A549 treated with dexamethasone at 1 μM for 4 hours (cell line): ENCODE measurements at places on chromosomes 11 and 22. TPM values are rescaled to one million over a fixed set of nuclear protein-coding genes. Genes with fewer than 3 reads are reported as not detected.

Gene PGA5
- not detected in 5 replicates for total RNA-seq

Gene SUSD2
- total RNA-seq, result 54.7 to 85.3 TPM (median 83.8 TPM) in 5 replicates

Gene OR6A2
- not detected in 5 replicates for total RNA-seq

Gene LRRC74B
- total RNA-seq, result 0.08 TPM in 1 of 5 replicates, not detected in the others

Gene ANKK1
- 0.04 to 0.07 TPM in 2 of 5 replicates, not detected in the others for total RNA-seq

Gene CABP4
- not detected in 5 replicates for total RNA-seq

Gene GDPD4
- not detected in 5 replicates for total RNA-seq

Gene H19
- 10.4 to 29.9 TPM (median 23.5 TPM) in 5 replicates for total RNA-seq

Gene UBQLN3
- not detected in 5 replicates for total RNA-seq

Gene IGF2
- total RNA-seq, result 1.7 to 2.8 TPM (median 2.4 TPM) in 5 replicates

Gene SPON1
- total RNA-seq, result not detected in 5 replicates
